ENCODE measurements at places on chromosomes 7 and 10.

GRCh38 chr10:70807556-70807955 is 8.2 kb upstream of the SGPL1 start:
- DNase-seq: no peak

- no peak for DNase-seq
Observed at GRCh38 chr7:77563275-77563674, 26.2 kb downstream of the PTPN12 start.

GRCh38 chr7:29086545-29086944 is 59.8 kb downstream of the CPVL start:
- DNase-seq: no peak

- DNase-seq: no peak
Observed at GRCh38 chr7:2301511-2301863, 12.8 kb downstream of the SNX8 start.

GRCh38 chr10:8616166-8616565 is 561.7 kb downstream of the GATA3 start:
- DNase-seq: no peak

GRCh38 chr10:107427016-107427415 is 262.5 kb upstream of the SORCS1 start:
- no peak for DNase-seq

DNA sequence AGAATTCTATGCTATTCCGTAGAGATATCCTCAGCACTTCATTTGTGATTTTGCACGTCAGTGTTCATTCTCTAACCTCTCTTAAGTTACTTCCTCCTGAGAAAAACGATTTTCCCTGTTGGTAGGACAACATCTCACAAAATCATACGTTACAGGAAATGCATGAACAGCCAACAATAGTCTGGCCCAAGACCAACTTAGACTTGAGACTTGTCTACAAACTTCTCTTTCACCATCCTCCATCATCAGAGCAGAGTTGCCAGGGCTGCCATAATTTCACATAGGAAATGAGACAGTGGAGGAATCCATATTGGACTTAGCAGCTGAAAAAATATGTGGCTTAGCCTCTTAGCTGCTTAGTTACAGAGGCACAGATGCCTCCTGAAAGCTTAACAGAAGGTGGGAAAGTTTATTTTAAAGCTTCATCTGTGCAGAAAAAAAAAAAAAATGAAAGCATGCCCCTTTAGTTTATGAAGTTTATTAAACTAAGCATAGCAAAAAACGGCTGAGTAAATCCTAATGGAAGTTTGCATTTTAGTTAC is 222.5 kb upstream of the CACNA2D1 start:
- DNase-seq: no peak

DNA sequence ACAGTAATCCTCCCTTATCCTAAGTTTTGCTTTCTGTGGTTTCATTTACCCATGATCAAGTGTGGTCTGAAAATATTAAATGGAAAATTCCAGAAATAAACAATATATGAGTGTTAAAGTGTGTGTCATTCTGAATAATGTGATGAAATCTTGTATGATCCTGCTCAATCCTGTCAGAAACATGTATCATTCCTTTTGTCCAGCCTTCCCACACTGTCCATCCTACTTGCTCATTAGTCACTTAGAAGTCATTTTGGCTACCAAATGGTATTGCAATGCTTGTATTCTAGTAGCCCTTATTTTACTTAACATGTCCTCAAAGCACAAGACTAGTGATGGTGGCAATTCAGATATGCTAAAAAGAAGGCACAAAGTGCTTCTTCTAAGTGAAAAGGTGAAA is 1211.2 kb upstream of the SORCS1 start:
- no peak for DNase-seq

DNA sequence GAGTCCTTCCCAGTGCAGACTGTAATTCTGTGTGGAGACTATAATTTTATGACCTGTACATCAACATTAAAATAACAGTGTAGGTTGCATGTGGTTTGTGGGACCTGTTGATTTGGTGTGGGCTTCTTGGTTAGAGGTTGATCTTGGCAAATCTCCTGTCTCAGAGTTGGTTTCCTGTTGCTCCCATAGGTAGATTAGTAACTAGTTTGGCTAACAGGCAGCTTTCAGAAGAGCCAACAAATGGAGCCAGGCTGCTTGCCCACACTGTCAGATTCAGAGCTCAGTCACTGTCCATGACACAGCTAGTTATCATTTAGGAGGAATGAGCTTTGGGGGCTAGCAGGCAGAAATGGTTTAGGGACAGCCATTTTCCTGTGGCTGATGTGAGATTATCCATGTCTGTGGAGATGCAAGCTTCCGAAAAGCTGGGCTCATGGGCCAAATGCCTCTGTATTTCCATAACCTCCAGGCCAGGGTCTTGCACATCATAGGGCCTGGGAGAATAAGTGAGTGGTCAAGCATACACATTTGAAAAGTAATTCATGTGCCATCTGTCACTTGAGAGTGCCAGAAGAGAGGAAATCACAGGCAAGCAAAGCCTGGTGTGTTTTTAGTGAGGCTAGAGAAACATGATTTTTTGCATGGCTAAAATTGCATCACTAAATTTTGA is 33.4 kb downstream of the CCM2 start:
- DNase-seq: no peak

DNA sequence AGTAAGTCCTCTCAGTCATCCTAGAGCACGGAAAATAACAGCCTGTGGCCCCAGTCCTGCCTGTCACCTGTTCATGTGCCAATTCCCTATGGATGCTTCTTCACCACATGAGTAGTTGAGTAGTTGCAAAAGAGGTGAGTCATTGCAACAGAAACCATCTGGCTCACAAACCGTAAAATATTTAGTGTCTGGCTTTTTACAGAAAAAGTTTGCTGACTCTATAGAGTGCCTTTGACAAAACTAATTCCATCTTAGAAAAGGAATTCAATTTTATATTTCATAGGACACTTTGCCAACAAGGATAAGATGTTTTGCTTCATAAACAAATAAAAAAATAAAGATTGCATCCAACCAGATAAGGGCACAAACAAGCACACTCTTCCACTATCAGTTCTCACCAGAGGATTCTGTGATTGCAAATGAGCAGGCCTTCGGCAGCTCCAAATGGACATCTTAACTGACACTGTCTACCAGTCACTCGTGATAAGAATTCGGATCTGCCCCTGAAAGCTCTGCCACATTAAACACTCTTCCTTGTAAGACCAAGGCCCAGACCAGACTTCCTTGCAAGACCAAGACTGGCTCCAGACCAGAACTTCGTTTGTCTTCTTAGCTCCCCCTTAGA is 242.7 kb upstream of the SEMA3C start:
- no peak for DNase-seq

- no peak for DNase-seq
Observed at GRCh38 chr10:124734311-124735166, 9.6 kb downstream of the FAM53B start.

GRCh38 chr7:76189276-76189675 is 12.4 kb upstream of the SRRM3 start:
- DNase-seq: no peak

GRCh38 chr7:12007576-12007975 is 175.6 kb upstream of the THSD7A start:
- DNase-seq: no peak

DNA sequence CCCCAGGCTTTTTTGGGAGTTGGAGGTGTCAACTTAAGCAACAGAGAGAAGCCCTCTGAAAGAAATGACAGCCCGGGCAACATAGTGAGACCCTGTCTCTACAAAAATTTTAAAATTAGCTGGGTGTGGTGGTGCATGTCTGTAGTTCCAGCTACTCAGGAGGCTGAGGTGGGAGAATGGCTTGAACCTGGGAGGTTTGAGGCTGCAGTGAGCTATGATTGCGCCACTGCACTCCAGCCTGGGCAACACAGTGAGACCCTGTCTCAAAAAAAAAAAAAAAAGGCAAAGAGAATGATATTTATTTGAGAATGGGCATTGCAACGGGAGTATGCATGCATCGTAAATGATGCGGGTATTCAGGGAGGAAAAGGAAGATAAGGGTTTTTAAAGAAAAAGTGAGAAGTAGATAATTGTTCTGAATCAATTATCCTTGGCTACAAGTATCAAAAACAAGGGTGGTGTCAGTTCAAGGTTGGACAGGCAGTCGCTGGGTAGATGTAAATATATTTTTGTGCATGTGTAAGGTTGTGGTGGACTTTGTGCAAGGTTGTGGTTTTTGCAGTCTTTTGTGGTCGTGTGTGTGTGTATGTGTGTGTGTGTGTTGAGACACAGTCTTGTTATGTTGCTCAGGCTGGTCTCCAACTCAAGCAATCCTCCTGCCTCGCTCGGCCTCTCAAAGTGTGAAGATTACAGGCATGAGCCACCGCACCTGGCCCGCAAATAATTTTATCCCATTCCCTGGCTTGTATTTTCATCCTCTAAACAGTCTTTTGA is 65.6 kb downstream of the COL26A1 start:
- no peak for DNase-seq

GRCh38 chr10:132283604-132284382 is 24.0 kb downstream of the STK32C start:
- DNase-seq: no peak

GRCh38 chr7:35680403-35681013 is 14.4 kb downstream of the HERPUD2 start:
- no peak for DNase-seq

DNA sequence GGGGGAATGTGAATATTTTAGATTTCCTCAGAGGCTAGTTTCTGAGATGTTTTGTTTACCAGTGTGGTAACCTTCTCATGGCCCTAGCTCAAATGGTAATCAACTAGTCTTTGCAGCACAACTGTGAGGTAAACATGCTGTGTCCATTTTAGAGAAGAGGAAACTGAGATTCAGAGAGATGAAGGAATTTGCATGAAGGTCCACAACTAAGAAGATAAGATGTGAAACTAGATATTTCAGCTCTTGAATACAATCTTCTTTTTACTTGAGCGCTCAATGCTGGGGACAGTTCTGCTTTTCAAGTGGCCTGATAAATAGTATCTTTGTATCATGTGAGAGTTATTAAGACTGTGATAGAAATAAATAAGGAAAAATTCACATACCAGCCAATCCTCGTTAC is 245.4 kb downstream of the AUTS2 start:
- DNase-seq: no peak

GRCh38 chr7:151628846-151629604 is 109.3 kb upstream of the RHEB start:
- DNase-seq: no peak

DNA sequence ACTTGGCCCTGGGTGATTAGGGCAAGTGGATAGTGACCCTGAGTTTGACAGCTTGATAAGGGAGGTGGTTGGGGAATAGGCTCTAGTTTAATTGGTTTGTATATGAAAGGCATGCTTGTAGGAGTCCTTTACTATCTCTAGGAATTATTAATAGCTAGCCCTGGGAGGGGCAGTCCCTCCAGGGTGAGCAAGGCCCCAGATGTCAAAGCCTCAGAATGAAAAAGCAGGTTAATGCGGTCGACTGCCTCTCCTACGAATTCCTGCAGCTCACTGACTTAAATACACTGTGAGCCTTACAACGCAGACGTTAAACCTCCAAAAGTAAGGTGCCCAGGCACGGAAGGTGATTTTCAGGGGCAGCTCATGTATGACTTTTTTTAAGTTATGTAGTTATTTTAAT is 5.2 kb upstream of the BTBD16 start:
- DNase-seq: peak; percentile 36

DNA sequence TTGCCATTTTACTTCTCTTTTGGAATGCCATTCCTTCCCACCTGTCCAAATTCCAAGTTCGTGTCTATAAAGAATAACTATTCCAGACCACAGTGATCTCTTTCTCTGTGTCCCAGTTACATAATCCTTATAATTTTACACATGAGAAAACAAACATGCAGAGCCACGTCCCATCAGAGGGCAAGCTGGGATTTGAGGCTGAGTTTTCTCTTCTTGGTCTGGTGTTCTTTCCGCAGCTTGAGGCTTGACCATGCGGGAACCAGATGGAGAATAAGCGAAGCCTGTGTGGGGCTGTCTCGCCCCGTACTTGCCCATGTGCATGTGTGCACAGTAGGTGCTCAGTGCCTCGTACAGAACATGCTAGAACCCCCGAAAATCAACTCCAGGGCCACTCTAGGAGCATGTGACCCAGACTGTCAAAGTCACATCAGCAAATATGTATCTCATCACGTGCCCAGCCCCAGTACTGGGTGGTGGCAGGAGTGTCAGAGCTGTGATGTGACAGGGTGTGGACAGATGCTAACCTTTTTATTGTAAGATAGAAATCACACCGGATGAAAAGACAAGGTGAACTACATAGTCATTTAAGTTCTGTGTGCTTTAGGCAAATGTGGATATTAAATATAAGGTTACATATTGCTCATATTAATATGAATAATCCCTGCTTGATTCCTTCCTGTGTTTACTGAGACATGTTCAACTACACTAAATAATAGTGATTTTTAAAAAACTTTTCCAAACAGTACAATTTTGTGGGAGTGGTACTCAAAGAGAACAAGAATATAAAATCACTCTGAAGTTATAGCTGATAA is 3.2 kb downstream of the INSIG1 start:
- DNase-seq: no peak

DNA sequence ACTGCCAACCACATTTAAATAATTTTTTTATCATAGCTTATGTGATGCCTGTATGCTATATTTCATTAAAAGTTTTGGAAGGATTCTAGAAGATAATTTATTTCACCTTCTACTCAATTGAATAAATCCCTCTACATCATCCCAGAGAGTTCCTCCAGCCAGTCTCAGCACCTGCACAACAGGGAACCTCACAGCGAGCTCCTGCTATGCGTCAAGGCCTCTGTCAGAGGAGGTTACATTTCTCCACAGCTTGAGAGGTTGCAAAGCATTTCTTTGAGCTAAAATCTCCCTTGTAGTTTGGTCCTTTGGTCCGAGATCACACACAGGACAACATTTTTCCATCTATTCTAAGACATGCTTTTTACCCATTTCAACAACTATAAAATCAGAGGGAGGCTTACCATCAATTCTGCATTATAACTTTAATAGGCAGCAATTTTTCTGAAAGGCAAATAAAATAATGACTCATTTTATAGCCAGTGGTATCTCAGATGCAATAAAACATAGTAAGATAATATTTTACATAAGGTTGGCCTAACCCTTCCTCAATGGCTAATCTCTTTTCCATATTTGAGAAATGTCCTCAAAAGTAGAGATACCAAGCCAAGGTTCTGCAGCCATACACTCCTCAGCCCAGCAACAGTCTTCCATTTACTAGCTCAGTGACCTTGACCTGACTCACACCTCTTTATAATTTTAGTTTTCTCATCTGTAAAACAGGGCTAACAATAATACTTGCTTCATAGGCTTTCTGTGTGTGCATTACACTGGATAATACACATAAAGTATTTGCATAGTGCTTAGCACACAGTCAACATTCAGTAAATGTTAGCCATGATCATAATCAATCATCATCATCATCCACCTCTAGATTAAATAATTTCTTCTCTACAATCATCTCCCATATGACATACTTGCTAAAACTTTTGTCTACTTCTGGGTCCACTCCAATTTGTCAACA is 68.8 kb downstream of the DOCK4 start:
- no peak for DNase-seq

GRCh38 chr10:80708185-80708584 is 170.5 kb downstream of the SH2D4B start:
- DNase-seq: no peak

- DNase-seq: no peak
Observed at GRCh38 chr10:56771343-56771742, 410.3 kb upstream of the ZWINT start.
